Smooth muscle cell of the umbilical artery (primary cell): ENCODE measurements at places on chromosomes 13 and 19. TPM values are rescaled to one million over a fixed set of nuclear protein-coding genes. Genes with fewer than 3 reads are reported as not detected.

Gene TTYH1
- not detected in 2 replicates for total RNA-seq

Gene KIR2DL1
- not detected in 2 replicates for total RNA-seq

Gene DACH1
- total RNA-seq, result under 0.01 TPM in 1 of 2 replicates, not detected in the other

Gene WDR88
- not detected in 2 replicates for total RNA-seq

Gene IGSF23
- total RNA-seq, result not detected in 2 replicates

Gene FUT3
- total RNA-seq, result not detected in 2 replicates

Gene PRMT1
- total RNA-seq, result 303 and 388 TPM in 2 replicates

Gene FREM2
- under 0.01 TPM in 1 of 2 replicates, not detected in the other for total RNA-seq

Gene CD33
- not detected in 2 replicates for total RNA-seq

Gene GARIN5A
- 0.30 TPM in 1 of 2 replicates, not detected in the other for total RNA-seq
